Central memory CD4-positive, alpha-beta T cell (primary cell): ENCODE measurements at places on chromosomes 7 and 10.

DNA sequence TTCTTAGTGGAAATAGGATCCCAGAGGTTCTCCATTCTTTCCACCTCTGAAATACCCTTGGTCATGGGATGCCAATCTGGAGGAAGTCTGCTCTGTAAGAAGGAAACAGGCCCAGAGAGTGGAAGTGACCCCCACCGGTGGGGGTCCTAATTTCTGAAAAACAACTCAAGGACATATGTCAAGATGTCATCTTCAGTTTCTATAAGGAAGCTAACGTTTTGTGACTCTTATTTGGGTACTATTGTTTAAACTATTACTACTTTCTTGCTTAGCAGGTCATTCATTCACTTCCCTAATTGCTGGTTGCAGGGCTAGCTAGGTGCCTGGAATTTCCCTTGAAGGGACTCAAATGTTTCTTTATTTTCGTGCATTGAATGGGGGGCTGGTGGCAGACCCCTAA lies 1.9 kb upstream of the ZNF775 start:
- no peak for DNase-seq

GRCh38 chr7:93574646-93575554 lies at the start of gene CALCR:
Gene CALCR (minus strand): TSS chr7:93574724. CDS start chr7:93486981, 87,743 bp downstream.
- DNase-seq: no peak

- DNase-seq: no peak
Observed at GRCh38 chr7:144596953-144597352, 193.5 kb upstream of the NOBOX start.

DNA sequence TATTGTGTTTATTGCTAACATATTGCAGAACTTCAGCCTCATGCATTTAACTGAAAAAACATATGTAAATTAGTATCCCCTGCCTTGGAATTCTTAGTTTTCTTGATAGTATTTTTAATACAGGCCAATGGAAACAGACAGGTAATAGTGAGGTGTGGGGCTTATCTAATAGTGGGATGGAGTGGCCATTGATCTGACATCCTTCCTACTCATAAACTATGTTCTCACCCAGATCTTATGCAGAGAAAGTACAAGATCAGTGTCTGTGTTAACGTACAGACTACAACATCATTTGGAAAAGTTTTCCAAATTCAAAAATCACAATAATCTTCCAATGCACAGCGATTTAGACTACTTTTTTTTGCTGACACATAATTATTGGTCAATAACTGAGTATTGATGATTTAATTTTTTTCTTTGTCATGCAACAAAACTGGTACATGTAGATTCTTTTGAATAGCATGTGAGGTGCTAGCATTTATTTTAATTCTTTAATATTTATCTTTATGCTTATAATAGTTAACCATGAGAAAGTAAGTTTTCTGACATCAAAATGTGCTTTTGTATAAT lies 9.7 kb downstream of the CD36 start:
- no peak for DNase-seq

GRCh38 chr7:329691-330281 lies 39.8 kb downstream of the FOXL3 start:
- DNase-seq: no peak

DNA sequence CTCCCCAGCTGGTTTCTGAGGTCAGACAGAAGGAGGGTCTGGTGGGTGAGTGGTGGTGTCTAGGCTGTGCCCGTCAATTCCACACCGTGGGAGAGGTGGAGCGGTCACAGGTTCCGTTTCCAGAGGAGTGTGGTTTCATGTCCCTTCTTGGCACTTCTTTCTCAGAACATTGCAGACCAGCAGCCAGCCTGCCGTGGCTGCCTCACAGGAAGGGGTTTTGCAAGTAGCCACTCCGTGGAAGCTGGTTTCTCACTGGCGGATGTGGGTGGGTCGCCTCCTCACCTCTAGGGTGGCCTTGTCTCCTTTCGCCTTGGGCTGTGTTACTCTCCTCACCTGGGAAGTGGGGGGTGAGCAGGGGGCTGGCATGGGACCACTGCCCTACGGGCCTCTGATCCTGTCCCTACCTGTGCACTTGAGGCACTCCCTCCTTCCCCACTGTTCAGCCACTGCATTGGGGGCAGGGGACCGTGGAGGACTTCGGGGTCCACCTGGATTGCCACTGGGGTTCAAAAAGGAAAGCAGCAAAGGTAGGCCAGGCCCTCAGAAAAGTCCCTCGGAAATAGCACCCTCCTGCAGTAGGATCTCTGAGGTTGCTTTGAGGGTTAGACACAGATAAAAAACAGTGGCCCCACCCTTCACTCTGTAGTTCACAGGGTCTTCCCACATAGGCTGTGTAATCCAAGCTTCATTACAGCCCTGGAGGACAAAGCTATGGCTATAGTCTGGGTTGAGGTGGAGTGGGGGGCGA lies 33.9 kb downstream of the TSPAN14 start:
- DNase-seq: peak; percentile 75

DNA sequence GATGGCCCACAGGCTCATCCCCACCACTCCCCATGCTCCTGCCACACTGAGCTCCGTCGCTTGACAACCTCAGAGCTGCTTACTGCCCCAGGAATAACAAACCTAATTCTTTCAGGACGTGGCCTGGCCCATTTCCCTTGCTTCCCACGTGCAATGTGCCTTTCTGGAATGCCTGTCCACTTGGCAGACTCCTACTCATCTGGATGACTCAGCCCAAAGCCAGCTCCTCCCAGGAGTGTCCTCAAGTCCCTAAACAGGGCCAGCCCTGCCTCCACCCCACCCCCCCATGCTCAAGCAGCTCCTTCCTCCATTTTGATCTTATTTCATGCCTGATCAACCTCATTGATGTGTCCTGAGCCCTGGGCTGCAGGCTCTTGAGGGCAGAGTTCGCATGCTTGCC lies 164.9 kb upstream of the RNF32 start:
- no peak for DNase-seq

DNA sequence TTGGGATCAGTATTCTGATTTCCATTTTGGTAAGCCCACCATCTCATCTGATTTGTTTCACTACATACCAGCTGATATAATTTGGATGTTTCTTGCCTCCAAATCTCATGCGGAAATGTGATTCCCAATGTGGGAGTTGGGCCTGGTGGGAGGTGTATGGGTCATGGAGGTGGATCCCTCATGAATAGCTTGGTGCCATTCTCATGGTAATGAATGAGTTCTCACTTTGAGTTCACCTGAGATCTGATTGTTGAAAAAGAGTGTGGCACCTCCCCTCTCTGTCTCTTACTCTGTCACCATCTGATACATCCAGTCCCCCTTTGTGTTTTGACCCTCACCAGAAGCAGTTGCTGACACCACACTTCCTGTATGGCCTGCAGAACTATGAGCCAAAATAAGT lies 347.3 kb downstream of the ARL4A start:
- DNase-seq: no peak

- DNase-seq: no peak
Observed at GRCh38 chr10:13808556-13809391, 222.0 kb downstream of the PRPF18 start.

GRCh38 chr10:5532307-5532605 lies 7.5 kb downstream of the CALML3 start:
- DNase-seq: no peak

GRCh38 chr7:70571961-70572360 lies 560.0 kb upstream of the GALNT17 start:
- no peak for DNase-seq

- no peak for DNase-seq
Observed at GRCh38 chr7:11155883-11156282, 182.2 kb downstream of the PHF14 start.

GRCh38 chr7:1857487-1858421 lies 187.7 kb downstream of the ELFN1 start:
- no peak for DNase-seq

DNA sequence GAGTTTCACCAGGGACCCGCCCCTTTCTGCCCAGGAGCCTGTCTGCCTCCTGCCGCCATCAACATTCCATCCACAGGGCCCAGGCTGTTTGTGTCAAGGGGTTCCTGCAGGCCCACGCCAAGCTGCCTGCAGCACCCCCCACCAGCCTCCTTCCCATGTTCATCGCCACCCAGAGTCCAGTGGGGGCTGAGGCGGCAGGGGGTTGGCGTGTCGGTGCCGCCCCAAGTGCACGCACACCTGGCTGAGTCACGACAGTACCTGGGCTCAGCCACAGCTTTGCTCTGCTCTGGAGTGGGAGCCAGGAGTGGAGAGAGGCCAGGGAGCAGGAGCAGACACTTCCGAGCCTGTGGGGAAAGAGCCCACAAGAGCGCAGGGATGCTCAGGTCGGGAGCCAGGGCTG lies 42.8 kb upstream of the TECTB start:
- DNase-seq: no peak
